ENCODE measurements at places on chromosomes 1 and 21.

DNA sequence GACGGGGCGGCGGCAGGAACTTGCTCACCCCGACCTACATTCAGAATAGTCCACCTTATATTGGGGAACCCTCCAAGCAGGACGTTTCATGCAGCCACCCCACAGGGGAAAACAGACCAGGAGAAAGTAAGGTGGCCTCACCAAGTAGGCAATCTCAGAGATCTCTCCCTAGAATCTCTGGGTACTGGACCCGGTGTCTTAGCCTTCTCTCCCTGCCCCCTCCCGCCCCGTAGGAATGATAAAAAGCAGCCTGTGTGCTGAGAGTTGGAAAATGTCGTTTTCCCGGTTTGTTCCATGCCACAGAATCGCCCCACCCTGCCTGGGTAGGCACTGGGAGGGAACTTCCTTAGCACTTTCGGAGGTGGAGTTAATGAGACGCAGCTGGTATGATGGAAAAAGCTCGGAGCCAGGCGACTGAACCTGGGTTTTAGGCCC, 789 bp upstream of the PTPN14 start:
- no peaks in the 10 kb centered on the region for H3K36me3 ChIP-seq
- H3K4me3 ChIP-seq, result peak overlapping the region; percentile 62

GRCh38 chr1:60898987-60899386, 183.4 kb upstream of the NFIA start:
- H3K4me1 ChIP-seq, result no peaks in the 10 kb centered on the region
- H3K36me3 ChIP-seq, result no peaks in the 10 kb centered on the region
- DNase-seq, result no peak
- no peak overlapping the region for H3K27ac ChIP-seq
- H3K27me3 ChIP-seq, result peaks cover 4% of the 10 kb centered on the region

GRCh38 chr1:116911188-116911553, 1.5 kb downstream of the PTGFRN start:
- H3K4me1 ChIP-seq, result peaks cover 4% of the 10 kb centered on the region
- no peak overlapping the region for H3K27ac ChIP-seq
- H3K4me3 ChIP-seq, result no peak overlapping the region
- peaks cover 23% of the 10 kb centered on the region for H3K27me3 ChIP-seq
- no peaks in the 10 kb centered on the region for H3K36me3 ChIP-seq
- no peak for DNase-seq

DNA sequence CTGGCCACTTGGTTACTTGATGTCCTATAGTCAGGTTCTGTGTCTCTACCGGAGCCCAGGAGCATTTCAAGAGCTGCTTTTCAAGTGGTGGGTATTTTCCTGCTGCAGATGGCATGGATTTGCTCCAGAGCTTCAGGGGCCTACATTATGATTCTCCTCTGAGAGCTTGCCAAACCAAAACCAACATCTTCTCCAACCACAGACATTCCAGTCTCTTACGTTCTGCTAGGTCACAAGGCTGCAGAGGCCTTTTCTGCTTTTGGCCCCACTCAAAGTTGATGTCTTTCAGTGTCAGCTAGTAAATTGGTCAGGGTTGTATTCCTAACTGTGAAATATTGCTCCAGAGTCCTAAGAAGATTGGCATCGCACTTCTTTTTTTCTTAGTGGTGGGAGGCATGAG, 14.7 kb upstream of the AQP10 start:
- peaks cover 11% of the 10 kb centered on the region for H3K4me1 ChIP-seq
- no peak overlapping the region for H3K4me3 ChIP-seq
- peaks cover 3% of the 10 kb centered on the region for H3K27me3 ChIP-seq
- no peak overlapping the region for H3K27ac ChIP-seq
